ENCODE measurements at places on chromosomes 13 and 19.

- H3K27ac ChIP-seq, result no peak overlapping the region
- H3K27me3 ChIP-seq, result no peaks in the 10 kb centered on the region
- no peak for DNase-seq
- no peaks in the 10 kb centered on the region for H3K36me3 ChIP-seq
These were observed 8.0 kb downstream of the IL17D start for GRCh38 chr13:20711301-20712044.

DNA sequence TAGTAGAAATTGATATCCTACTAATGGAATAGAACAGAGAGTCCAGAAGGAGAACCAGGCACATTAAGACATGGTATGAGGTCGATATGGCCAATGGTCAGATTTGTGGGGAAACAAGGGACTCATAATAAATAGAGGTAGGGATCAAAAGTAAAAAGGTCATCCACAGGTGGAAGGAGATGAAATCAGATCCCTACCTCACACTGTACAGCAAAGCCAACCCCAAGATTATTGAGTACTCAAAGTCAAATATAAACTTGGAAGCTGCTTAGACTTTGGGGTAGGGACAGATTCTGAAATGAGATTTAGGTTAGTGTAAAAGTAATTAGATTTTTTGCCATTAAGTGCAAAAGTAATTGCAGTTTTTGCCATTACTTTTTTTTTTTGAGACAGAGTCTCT, 40.7 kb downstream of the BICRA start:
- H3K36me3 ChIP-seq, result no peaks in the 10 kb centered on the region
- H3K4me3 ChIP-seq, result no peak overlapping the region
- H3K27ac ChIP-seq, result no peak overlapping the region
- no peaks in the 10 kb centered on the region for H3K27me3 ChIP-seq

GRCh38 chr19:45103156-45103507, 10.2 kb downstream of the PPP1R37 start:
- no peaks in the 10 kb centered on the region for H3K36me3 ChIP-seq
- H3K27me3 ChIP-seq, result no peaks in the 10 kb centered on the region
- H3K27ac ChIP-seq, result peak overlapping the region; percentile 10
- H3K4me1 ChIP-seq, result peaks cover 34% of the 10 kb centered on the region
- DNase-seq, result no peak

DNA sequence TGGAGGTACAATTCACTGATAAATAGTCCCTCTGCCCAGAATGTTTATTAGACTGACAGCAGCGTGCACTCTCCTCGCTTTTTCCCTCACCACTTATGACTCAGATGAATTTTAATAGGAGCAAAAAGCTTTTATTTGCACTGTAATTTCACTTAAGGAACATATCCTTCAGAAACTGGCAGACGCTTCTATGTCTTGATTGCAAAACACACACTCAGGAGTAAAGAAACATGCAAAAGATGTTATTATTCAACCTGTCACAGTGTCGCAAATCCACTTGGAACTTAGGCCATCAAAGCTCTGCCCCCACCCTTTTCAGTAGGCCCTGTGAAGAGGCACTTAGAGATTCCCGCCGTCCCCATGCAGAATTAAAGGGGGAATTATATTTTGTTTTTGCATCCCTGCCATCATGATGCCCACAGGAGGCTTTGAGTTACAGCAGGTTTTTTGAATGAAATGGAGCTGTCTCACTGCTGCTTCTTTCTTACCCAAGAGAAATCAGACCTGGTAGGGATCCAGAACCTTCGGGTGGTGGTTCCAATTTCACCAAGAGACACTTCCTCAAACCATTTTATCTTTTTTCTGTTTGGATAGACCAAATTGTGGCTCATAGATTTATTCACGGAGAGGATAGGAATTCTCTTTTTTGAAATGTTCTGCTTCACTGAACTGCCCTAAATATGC, 74.5 kb downstream of the GGACT start:
- DNase-seq, result no peak
- no peaks in the 10 kb centered on the region for H3K4me1 ChIP-seq
- H3K36me3 ChIP-seq, result no peaks in the 10 kb centered on the region
- H3K27me3 ChIP-seq, result no peaks in the 10 kb centered on the region

GRCh38 chr13:110978390-110978789, 63.5 kb upstream of the ANKRD10 start:
- H3K4me3 ChIP-seq, result no peak overlapping the region
- no peaks in the 10 kb centered on the region for H3K4me1 ChIP-seq
- no peaks in the 10 kb centered on the region for H3K36me3 ChIP-seq
- no peak overlapping the region for H3K27ac ChIP-seq

DNA sequence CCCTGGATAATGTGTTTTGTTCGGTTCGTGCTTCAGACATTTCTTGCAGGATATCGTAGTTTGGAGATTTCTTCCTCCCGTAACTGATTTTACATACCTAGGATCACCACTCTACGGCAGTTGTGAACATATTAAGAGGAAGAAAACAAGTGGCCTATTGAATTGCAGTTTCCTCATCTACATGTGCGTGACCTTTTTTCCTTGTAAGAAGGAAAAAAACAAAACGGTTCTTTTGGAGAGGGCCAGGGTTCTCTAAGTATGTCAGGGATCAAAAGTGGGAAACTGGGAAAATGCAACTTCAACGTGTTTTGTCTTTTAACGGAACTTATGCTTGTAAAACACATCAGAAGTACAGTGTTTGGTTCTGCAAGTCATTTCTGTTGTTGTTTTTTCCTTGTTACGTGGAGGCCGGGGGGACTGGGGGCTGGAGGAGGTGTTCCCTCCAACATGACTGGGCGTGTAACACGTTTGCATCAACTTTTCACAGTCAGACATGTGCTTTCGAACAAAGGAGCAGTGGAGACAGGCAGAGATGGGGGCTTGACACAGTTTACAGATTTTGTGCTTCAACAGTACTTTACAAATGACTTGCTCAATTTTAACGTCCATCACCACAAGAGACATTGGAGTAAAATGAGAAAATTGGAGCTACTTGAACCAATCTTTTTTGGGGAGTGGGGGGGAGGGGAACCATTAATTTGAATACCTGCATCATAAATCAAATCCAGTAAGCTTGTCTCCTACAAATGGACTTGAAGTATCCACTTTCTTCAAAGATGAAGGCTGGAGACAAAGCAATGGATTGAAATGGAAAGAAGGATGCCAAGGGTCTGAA, 3.8 kb downstream of the ZC3H4 start:
- peak overlapping the region; percentile 97 for H3K4me3 ChIP-seq
- H3K4me1 ChIP-seq, result peaks cover 2% of the 10 kb centered on the region
- DNase-seq, result no peak
- H3K27ac ChIP-seq, result peak overlapping the region; percentile 100
